Left ventricle myocardium inferior (tissue), 1 donor: ENCODE measurements at places on chromosomes 12 and 14. TPM values are rescaled to one million over a fixed set of nuclear protein-coding genes. Genes with fewer than 3 reads are reported as not detected.

Gene INSM2
- total RNA-seq = not detected

DNA sequence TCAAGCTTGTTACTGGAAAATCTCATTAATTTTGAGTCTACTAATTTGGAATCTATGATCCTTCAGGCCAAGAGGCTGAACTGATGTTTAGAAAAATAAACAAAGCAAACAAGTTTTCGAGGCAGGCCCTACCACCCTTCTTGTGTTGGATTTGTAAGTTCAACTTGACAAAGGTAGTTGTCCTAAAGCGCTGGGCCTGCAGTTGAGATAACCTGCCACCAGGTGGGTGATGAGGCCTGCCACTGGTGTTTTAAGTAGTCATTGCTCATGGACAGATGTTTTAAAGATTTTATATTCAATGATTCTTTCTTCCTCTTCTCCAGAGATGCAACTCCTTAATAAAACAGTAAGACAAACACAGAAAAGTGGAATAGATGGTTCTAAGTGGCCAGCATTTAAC is 19.4 kb downstream of the ACVRL1 start:
- peaks cover 53% of the 10 kb centered on the region for H3K4me1 ChIP-seq
- DNase-seq = no peak
- no peaks in the 10 kb centered on the region for H3K27me3 ChIP-seq
- H3K4me3 ChIP-seq = no peak overlapping the region
- peak overlapping the region; percentile 70 for H3K27ac ChIP-seq
- H3K36me3 ChIP-seq = no peaks in the 10 kb centered on the region

DNA sequence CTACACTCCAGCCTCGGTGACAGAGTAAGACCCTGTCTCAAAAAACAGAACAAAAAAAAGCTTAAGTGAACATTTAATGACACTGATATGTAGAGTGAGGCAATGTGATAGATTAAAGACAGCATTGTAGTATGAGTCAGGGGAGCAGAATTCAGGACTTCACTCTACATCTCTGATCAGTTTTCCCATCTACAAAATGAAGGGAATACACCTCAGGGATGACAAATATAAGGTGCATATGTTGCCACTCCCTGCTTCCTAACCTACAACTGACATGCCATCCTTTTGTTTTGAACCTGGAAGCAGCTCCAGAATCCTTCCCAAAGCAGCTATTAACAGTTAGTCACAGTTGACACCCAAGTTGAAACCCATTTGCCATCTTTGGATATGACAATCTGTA is 30.9 kb upstream of the STRN3 start:
- H3K27ac ChIP-seq = no peak overlapping the region
- peaks cover 28% of the 10 kb centered on the region for H3K4me1 ChIP-seq
- no peak overlapping the region for H3K4me3 ChIP-seq
- no peaks in the 10 kb centered on the region for H3K27me3 ChIP-seq

DNA sequence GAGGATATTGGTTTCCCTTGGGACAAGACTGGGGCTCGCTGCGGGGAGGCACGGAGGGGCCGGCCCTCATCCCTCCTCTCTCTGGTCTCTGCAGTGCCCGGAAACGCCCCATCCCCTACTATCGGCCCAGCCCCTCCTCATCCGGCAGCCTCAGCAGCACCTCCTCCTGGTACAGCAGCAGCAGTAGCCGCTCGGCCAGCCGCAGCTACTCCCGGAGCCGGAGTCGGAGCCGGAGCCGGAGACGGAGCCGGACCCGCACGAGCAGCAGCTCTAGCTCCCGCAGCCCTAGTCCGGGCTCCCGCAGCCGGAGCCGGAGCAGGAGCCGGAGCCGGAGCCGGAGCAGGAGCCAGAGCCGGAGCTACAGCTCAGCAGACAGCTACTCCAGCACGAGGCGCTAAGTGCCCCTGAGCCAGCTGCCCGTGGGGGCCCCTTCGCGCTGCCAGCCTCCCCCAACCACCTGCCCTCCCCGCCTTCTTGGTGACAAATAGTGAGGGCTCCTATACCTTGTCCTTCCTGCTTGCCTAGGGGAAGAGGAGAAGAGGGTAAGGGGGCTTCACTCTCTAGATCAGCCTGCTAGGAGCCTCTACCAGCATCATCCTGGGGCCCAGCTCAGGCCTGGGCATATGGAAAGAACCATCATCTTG is 22.2 kb upstream of the HSPB8 start:
- DNase-seq = no peak
- H3K36me3 ChIP-seq = peaks cover 3% of the 10 kb centered on the region
- H3K4me1 ChIP-seq = peaks cover 47% of the 10 kb centered on the region
- peak overlapping the region; percentile 88 for H3K27ac ChIP-seq

DNA sequence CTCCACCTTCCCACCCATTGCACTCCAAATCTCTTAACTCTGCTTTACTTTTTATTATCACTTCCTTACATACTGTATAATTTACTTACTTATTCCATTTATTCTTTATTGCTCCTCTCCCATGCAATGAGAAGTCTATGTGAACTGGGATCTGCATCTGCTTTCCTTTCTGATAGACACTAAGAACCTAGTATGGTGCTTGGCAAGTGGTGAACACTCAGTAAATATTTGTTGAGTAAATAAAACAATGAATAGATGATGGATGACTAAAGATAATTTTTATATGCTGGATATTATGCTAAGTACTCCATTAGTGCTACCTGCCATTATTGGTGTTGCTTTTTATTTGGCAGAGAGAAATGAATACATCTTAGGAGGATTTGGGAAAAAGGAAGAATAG is 151.0 kb downstream of the TPH2 start:
- H3K4me3 ChIP-seq = no peak overlapping the region
- no peaks in the 10 kb centered on the region for H3K27me3 ChIP-seq
- H3K4me1 ChIP-seq = no peaks in the 10 kb centered on the region
- no peak for DNase-seq
- H3K27ac ChIP-seq = no peak overlapping the region
- no peaks in the 10 kb centered on the region for H3K36me3 ChIP-seq

- no peaks in the 10 kb centered on the region for H3K36me3 ChIP-seq
- no peak overlapping the region for H3K27ac ChIP-seq
- peaks cover 4% of the 10 kb centered on the region for H3K27me3 ChIP-seq
These were observed 5.3 kb downstream of the OASL start for GRCh38 chr12:121033625-121034349.

Gene HOXC13
- total RNA-seq = not detected

Gene CEBPE
- not detected for total RNA-seq

Gene ADGRD1
- total RNA-seq = 99.5 TPM

- no peaks in the 10 kb centered on the region for H3K27me3 ChIP-seq
- no peak overlapping the region for H3K4me3 ChIP-seq
- no peak for DNase-seq
- peaks cover under 1% of the 10 kb centered on the region for H3K4me1 ChIP-seq
- H3K36me3 ChIP-seq = peaks cover 38% of the 10 kb centered on the region
- H3K27ac ChIP-seq = no peak overlapping the region
These were observed 19.6 kb downstream of the FNTB start for GRCh38 chr14:65006261-65006721.

GRCh38 chr12:104285740-104286515 is 17.6 kb upstream of the EID3 start:
- no peaks in the 10 kb centered on the region for H3K27me3 ChIP-seq
- H3K4me3 ChIP-seq = peak overlapping the region; percentile 72
- H3K4me1 ChIP-seq = peaks cover 46% of the 10 kb centered on the region
- H3K27ac ChIP-seq = peak overlapping the region; percentile 94
- DNase-seq = no peak

GRCh38 chr14:26839481-26839880 is 241.6 kb upstream of the NOVA1 start:
- no peaks in the 10 kb centered on the region for H3K4me1 ChIP-seq
- H3K27me3 ChIP-seq = no peaks in the 10 kb centered on the region
- DNase-seq = no peak
- no peak overlapping the region for H3K27ac ChIP-seq
- H3K36me3 ChIP-seq = no peaks in the 10 kb centered on the region
- no peak overlapping the region for H3K4me3 ChIP-seq

- DNase-seq = no peak
- H3K4me3 ChIP-seq = no peak overlapping the region
- no peak overlapping the region for H3K27ac ChIP-seq
These were observed 171.3 kb upstream of the PLXNC1 start for GRCh38 chr12:93977081-93977480.

Gene ALDH1L2
- 3.0 TPM for total RNA-seq

- peak overlapping the region; percentile 75 for H3K27ac ChIP-seq
- DNase-seq = peak; percentile 77
- H3K4me3 ChIP-seq = peak overlapping the region; percentile 57
- no peaks in the 10 kb centered on the region for H3K36me3 ChIP-seq
- H3K4me1 ChIP-seq = peaks cover 63% of the 10 kb centered on the region
- H3K27me3 ChIP-seq = peaks cover 9% of the 10 kb centered on the region
These were observed 39.7 kb downstream of the KRT80 start for GRCh38 chr12:52151837-52152783.

- peak overlapping the region; percentile 96 for H3K27ac ChIP-seq
- H3K4me1 ChIP-seq = peaks cover 71% of the 10 kb centered on the region
- H3K36me3 ChIP-seq = peaks cover 41% of the 10 kb centered on the region
- H3K4me3 ChIP-seq = peak overlapping the region; percentile 99
- no peaks in the 10 kb centered on the region for H3K27me3 ChIP-seq
These were observed 2.2 kb downstream of the CALM1 start for GRCh38 chr14:90398841-90399540.

Gene TMTC1
- 38.4 TPM for total RNA-seq

GRCh38 chr12:91511795-91512420 is 329.3 kb upstream of the DCN start:
- H3K27me3 ChIP-seq = no peaks in the 10 kb centered on the region
- H3K27ac ChIP-seq = no peak overlapping the region
- H3K4me1 ChIP-seq = peaks cover 13% of the 10 kb centered on the region
- DNase-seq = no peak
- no peak overlapping the region for H3K4me3 ChIP-seq

- no peaks in the 10 kb centered on the region for H3K36me3 ChIP-seq
- DNase-seq = no peak
- no peak overlapping the region for H3K4me3 ChIP-seq
- H3K4me1 ChIP-seq = no peaks in the 10 kb centered on the region
- H3K27ac ChIP-seq = no peak overlapping the region
- no peaks in the 10 kb centered on the region for H3K27me3 ChIP-seq
These were observed 212.9 kb downstream of the PAX9 start for GRCh38 chr14:36874396-36875138.

DNA sequence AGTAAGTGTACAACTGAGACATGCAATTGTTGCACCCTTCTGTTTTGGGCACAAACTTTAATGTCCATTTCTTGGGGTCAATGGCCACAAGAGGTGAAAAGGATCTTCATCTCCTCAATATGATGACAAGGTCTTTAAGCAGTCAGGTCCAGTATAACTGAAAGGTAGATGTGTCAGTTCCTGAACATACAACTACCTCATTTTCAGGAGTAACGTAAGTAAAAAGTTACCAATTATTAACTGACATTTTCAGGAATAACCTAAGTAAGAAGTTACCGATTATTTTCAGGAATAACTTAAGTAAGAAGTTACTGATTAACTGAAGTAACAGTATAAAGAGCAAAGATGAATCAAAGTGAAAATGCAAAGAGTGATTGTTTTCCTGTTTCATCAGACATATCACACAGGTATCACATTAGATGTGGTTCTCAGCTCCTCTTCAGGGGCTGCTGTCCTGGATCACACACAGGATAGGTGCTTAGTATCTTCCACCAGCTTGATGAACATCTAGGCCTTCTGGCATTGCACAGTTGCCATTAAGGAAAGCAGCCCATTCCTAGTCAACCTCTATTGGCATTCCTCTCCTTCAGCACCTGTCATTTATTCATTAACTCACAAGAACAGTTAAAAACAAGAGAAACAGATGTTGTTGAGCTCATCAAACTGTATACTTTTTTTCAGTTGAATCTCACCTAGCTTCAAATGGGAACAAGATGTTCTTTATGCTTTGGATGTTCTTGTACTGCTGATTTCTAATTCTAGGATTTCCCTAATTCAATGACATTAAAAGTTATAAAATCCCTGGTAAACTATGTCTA is 200.0 kb downstream of the FOXG1 start:
- no peak overlapping the region for H3K27ac ChIP-seq
- no peaks in the 10 kb centered on the region for H3K36me3 ChIP-seq
- H3K4me3 ChIP-seq = no peak overlapping the region
- no peak for DNase-seq
- H3K4me1 ChIP-seq = no peaks in the 10 kb centered on the region

Gene PTCSC3
- total RNA-seq = not detected

Gene EEF1AKMT3
- 0.99 TPM for total RNA-seq

- peaks cover 36% of the 10 kb centered on the region for H3K4me1 ChIP-seq
- H3K4me3 ChIP-seq = no peak overlapping the region
- DNase-seq = peak; percentile 29
- H3K27ac ChIP-seq = peak overlapping the region; percentile 70
These were observed 129.4 kb downstream of the SCARB1 start for GRCh38 chr12:124734224-124734788.

GRCh38 chr14:26204728-26205479 is 392.9 kb downstream of the NOVA1 start:
- H3K4me1 ChIP-seq = peaks cover 6% of the 10 kb centered on the region
- peak; percentile 39 for DNase-seq
- no peaks in the 10 kb centered on the region for H3K36me3 ChIP-seq
- H3K27ac ChIP-seq = peak overlapping the region; percentile 30
- peak overlapping the region; percentile 63 for H3K4me3 ChIP-seq
